ENCODE measurements at places on chromosomes 13 and 19.

DNA sequence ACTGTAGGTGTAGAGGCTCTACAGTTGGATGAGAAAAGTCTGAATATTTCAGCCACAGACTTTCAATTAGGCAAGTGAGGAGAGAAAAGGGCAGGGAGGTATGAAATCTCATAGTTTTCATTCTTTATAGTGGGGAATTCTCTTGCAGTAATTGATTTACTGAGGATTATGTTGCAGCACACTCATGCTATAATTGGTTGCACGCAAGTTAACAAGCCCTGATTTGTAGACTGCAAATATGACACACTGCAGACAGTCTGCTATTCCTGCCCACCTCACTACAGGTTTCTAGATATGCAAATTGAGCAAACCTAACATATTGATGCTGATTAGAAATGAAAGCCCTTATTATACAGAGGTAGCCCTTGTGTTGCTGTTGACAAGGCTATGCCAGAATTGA lies 139.4 kb downstream of the LHFPL6 start:
- no peak for DNase-seq

- DNase-seq = no peak
These were observed 13.7 kb downstream of the FXYD5 start for GRCh38 chr19:35168196-35168595.

DNA sequence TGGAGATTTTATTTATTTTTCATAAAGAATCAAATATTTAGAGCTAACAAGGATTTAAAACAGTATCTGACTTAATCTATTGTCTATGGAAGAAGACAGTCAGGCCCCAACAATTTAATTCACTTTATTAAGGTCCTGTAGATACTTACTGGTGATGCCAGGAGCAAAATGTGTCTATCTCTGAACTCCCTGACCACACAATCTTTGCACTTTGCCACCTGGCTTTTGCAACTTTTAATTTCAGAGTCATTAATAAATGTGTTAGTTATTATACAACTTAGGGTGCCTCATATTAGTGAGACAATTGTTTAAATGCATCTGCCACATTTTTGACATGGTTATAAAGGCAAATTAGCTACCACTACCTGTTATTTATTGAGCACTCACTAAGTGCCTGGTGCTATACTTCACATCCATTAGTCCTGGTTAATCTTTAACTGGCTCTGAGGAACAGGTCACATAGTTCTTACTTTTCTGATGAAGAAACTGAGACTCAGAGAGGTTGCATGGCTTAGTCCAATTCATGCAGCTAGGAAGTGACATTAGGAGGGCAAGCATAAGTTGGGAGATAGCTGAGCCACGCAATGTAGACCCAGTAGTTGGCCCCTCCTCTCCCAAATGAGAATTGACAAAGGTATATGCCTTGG lies 297.9 kb downstream of the DCT start:
- DNase-seq = no peak

DNA sequence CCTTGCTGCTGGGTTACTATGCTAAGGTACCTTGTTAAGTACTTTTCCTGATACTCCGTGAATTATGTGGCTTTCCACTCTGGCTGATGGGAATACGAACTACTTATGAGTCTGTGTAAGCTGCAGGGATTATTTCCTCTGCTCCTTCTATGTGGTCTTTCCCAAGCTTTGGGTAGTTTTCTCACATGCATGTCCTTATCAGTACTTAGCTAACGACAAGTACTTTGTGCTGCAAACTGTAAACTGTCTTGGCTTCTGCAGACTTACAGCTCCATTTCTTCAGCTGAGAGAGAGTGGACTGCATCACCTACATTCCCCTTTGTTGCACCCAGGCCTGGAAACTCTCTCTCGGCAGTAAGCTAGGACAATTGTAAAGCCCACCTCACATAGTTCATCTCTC lies 76.6 kb downstream of the FGF9 start:
- DNase-seq = no peak

GRCh38 chr13:28251466-28251865 lies 113.1 kb downstream of the PAN3 start:
- no peak for DNase-seq

DNA sequence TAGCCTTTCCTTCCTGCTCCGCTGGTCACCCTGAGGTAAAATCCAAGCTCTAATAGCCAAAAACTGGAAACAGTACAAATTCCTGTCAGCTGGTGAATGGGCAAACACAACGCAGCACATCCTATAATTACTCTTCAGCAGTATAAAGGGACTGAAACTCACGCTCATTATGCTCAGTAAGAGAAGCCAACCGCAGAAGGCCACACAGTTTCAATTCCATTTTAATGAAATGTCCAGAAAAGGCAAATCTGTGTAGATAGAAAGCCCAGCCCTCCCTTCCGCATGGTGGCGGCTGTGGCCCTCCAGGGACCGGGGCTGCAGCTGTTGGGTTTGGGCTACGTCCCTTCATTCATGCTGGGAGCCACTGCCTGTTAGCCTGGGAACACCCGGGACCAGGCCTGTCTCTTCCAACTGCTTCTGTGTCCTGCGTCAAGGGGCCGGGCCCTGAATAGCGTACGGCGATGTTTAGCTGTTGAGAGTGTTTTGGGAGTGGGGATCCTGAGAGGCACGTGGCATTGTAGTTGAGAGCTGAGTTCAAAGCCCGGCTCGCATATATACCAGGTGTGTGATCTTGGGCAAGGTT lies 23.5 kb downstream of the NKPD1 start:
- no peak for DNase-seq

- no peak for DNase-seq
These were observed 458.9 kb downstream of the SLITRK1 start for GRCh38 chr13:83423381-83423780.

DNA sequence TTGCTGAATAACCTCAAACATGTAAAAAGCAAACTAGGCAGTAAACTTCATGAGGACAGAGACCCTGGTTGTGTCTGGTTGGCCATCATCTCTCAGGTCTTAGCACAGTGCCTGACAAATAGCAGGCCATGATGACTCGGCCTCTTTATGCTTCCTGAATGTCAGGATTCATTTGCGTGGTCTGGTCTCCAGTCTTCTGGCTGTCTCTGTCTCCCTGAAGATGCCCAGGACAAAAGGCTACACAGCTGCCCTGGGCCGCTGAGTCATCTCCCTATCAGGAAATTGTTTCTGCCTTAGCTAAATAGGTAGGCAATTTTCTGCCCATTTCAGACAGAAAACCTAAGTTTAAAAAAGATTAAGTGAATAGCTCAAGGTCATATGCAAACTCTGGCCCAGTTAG lies 84.1 kb upstream of the FNDC3A start:
- DNase-seq = no peak

GRCh38 chr19:38850976-38851621 lies 1.3 kb upstream of the HNRNPL start:
- DNase-seq = no peak

DNA sequence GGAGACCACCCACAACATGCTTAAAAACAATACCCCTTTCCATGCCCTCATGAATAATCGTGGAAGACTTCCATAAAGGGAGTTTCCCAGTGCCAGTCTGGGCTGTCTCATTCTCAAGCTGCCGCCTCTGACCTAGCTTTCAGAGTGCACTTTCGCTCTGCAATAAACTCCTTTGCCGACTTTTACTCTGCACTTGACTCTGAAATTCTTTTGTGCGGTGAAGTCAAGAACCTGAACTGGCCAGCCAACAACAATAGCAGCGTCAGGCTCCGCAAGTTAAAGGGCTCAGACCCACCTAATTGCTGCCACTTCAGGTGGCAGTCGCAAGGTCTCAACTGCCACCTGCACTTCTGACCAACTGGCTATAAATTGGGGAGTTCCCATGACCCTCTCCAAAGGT lies 10.3 kb upstream of the LEUTX start:
- no peak for DNase-seq

DNA sequence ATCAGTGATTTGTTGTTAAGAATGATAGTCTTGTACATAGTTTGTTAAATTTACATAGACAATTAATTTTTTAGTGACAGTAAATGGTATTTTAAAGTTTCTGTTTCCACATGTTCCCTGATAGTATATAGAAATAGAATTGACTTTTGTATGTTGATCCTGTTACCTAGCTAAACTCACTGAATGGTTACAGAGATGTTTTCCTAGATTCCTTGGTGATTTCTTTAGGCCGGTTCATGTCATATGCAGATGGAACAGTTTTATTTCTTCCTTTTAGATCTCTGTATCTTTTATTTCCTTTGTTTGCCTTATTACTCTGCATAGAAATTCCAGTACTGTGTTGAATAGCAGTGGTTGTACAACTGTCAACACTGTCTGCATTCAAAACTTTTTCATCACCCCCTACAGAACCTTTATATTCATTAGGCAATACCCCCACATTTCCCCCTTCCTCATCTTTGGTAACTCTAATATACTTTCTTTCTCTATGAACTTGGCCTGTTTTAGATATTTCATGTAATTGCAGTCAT lies 86.3 kb downstream of the NBEA start:
- DNase-seq = no peak

DNA sequence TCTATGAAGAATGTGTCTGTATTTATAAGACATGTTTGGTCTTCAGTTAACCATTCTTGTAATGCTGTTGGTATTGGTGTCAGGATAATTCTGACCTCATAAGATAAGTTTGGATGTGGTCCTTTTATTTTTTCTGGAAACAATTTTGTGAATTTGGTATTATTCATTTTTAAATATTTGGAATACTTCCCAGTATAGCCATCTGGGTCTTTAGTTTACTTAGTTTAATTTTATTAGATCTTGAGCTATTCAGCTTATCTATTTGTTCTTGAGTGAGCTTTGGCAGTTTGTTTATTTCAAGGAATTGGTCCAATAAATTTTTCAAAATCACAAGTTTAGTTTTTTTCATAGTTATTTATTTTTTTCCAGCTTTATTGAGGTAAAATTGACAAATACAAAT lies 335.4 kb upstream of the PCDH20 start:
- no peak for DNase-seq

- DNase-seq = no peak
These were observed 206.1 kb downstream of the SUCLA2 start for GRCh38 chr13:47794963-47795362.
